ENCODE measurements at places on chromosomes 2 and 18. TPM values are rescaled to one million over a fixed set of nuclear protein-coding genes. Genes with fewer than 3 reads are reported as not detected.

GRCh38 chr2:26986576-26986975 is 16.1 kb downstream of the MAPRE3 start:
- no peak for DNase-seq

- no peak for DNase-seq
Measured at GRCh38 chr2:128468186-128468920, 149.7 kb upstream of the HS6ST1 start.

DNA sequence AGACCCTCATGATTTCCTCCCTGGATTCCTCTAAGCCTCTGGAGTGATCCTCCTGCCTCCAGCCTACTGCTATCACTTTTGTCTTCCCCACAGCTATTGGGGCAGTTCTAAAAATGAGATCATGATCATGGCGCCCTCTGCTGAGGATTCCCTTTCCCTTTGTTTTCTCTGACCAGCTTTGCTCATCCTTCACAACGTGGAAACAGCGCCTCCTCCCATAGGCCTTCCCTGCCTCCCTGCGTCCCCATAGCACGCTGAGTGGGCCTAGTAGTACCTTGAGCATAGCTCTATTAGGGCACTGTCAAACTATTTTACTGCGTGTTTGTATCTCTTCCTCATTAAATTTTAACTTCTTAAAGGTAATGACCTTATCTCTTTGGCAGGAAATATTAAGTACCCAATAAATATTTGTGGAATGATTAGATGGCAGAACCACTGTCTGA is 207.0 kb upstream of the FANCL start:
- DNase-seq, result peak; percentile 70

GRCh38 chr2:218721488-218721887 is 10.9 kb downstream of the TTLL4 start:
- no peak for DNase-seq

GRCh38 chr2:10502803-10503107 is 54.6 kb upstream of the ODC1 start:
- no peak for DNase-seq

GRCh38 chr2:104405623-104406022 is 448.3 kb upstream of the POU3F3 start:
- no peak for DNase-seq

GRCh38 chr2:224472137-224472536 is 70.2 kb upstream of the FAM124B start:
- no peak for DNase-seq

DNA sequence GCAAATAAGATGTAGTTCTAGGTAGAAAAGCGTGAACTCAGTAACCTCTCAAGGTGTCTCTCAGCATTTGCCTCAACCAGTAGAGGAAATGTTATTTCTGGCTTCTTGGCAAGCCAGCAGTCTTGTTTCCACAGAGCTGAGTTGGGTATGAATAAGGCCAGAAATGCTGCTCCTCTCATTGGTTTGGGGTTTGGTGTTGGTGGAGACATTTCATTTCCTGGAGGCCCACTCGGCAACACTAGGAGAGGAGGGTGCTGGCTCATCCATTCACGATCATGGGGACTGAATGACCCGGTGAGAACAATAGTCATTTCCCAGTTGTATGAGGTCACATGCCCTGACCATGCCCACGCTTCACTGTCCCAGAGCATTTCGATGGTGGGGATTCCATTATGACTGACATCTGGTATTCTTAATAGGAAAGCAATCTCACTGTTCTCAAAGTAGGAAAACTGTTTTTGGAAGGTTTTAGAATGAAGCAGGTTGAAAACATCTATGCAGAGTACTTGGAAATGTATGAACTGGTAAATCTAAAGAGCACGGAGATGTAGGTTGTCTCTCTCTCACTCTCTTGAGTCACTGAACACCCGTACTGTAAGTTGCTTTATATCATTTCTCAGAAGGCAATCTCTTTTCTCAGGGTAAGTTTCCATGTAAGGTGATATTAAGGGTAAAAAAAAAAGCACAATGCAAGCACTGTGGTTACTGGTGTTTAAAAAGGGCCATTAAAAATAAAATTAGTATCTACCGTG is 37.1 kb upstream of the CTLA4 start:
- no peak for DNase-seq

GRCh38 chr2:170715932-170716777 is 1.0 kb downstream of the SP5 start:
- no peak for DNase-seq

GRCh38 chr2:175984846-175985245 is 17.2 kb downstream of the LNPK start:
- no peak for DNase-seq

GRCh38 chr2:19100570-19100969 is 257.9 kb downstream of the OSR1 start:
- no peak for DNase-seq

GRCh38 chr2:229342376-229342775 is 71.3 kb upstream of the PID1 start:
- peak; percentile 35 for DNase-seq

GRCh38 chr2:130951018-130951417 is 114.3 kb downstream of the ARHGEF4 start:
- DNase-seq, result no peak

DNA sequence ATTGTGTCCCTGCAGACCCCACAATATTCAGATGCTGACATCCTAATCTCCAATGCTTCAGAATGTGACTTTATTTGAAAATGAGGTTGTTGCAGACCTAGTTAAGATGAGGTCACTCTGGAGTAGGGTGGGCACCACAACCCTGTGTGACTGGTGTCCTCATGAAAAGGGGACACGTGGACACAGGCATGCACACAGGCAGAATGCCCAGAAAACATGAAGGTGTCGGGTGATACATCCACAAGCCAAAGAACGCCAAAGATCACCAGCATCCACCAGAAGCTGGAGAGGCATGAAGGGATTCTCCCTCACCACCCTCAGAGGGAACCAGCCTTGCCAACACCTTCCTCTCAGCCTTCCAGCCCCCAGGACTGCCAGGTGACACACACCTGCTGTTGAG is 69.3 kb downstream of the AFF3 start:
- no peak for DNase-seq

DNA sequence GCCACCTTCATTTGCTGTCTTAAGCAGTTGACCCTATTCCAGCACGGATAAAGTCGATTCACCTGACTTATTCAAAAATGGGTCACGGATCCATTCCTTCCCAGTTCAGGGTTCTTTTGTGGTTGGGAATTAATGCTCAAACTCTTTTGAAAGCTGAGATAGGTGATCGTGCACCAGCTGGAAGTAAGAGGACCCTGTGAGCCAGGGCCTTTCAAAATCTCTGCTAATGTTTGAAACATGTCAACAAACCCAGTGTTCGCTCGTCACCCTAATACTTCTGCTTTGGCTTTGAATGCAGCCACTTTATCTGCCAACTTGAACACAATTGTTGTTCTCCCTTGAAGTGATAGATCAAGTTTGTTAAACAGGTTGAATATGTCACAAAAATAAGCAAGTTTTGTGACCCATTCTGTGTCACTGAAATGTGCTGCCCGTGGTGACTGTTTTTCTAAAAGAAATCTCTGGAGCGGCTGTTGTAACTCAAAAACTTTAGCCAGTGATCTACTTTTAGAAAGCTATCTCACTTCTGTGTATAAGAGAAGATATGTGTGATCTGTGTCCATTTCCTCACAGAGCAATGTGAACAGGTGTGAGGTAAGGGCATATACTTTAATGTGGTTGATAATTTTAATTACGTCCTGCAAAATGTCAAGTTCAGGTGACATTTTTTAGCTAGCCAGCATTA is 16.9 kb downstream of the HAT1 start:
- no peak for DNase-seq

DNA sequence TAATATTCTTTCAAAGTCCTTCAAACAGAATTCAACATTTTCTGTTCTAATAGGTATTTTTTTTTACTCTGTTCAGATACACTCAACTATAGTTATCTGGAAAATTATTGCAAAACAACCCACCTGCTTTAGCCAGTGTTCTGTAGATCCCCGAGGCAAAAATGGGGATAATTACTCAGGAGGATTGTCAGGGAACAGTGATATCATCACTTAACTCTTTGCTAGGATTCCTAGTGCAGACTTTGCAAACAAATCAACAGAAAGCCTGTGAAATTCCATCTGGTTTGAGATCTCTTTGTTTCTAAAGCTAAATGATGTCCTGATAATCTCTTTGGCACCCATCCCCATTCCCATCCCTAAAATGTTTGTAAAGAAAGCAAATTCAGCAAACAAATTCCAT is 413.6 kb upstream of the MEIS1 start:
- DNase-seq, result no peak

DNA sequence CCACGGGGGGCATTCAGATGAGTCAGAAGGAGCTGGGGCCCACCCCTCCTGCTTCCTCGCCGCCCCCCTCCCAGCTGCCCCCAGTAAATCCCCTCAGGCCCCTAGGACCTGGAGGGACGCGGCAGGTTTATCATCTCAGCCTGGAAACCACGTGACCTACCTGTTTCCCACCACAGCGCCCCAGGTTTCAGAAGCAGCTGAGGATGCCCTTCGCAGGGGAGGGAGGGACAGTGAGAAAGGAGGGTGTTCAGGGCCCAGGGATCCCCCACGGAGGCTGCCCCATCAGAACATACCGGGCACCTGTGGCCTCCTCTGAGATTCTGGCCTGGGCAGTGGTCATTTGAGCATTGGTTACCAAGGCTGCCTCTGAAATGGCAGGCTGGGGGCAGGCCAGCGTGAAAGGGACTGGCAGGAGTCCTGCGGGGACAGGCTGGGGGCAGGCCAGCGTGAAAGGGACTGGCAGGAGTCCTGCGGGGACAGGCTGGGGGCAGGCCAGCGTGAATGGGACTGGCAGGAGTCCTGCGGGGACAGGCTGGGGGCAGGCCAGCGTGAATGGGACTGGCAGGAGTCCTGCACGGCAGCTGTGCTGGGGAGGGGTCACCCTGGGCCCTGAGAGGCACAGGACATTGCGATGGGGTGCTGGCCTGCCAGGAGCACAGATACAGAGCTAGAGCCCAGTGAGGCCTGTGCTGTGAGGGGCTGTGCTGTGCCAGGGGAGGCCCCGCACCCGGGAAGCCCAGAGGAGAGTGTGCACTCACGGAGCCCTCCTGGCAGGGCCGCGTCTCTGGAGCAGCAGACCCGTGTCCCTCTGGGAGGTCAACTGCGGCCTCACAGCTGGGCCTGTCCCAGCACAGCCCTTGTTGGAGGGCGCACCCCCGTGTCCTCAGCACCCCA is 1.6 kb downstream of the NEU4 start:
- DNase-seq, result no peak

- no peak for DNase-seq
Measured at GRCh38 chr2:190451561-190452176, 43.5 kb downstream of the MFSD6 start.

GRCh38 chr2:5057891-5058351 is 634.3 kb upstream of the SOX11 start:
- DNase-seq, result no peak

- no peak for DNase-seq
Measured at GRCh38 chr2:3396920-3397559, 17.5 kb downstream of the TRAPPC12 start.

DNA sequence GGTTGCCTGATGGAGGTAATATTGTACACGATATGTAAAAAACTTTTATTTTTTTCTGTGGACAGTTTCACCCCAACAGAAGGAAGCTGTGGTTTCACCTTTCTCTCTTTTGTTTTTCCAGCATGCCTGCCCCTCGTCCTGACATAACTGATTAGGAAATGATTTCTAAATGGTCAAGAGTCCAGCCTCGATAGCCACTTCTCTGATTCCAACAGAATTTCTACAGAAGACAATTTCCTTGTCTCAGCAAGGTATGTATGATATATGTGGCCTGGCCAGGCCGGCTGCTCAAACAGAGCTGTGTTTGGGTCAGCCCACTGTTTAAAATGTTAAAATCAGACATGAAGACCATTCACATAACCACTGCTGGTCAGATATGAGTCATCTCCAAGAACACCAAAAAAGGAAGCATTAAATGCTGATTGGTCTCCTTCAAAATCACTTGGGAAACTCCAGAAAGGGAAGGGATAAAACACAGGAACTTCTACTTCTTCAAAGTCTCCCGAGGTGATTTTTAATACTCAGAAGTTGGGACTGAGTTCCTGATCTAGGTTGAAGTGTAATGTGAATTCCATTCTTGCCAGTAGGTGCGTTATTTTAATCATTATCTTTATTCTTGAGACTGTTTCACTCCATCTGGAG is 22.3 kb downstream of the ATP8B1 start:
- no peak for DNase-seq

GRCh38 chr2:9519250-9519649 is 36.4 kb downstream of the ADAM17 start:
- no peak for DNase-seq

Gene SMYD5
- total RNA-seq, result 9.2 TPM

Gene SERPINB5
- 3.5 TPM for total RNA-seq

Gene GATA6
- 57.8 TPM for total RNA-seq

Gene OLA1
- total RNA-seq, result 67.2 TPM

Gene ASXL2
- total RNA-seq, result 30.7 TPM

Data from left colon (tissue), 2 donors.